ENCODE measurements at places on chromosomes 11 and 22.

DNA sequence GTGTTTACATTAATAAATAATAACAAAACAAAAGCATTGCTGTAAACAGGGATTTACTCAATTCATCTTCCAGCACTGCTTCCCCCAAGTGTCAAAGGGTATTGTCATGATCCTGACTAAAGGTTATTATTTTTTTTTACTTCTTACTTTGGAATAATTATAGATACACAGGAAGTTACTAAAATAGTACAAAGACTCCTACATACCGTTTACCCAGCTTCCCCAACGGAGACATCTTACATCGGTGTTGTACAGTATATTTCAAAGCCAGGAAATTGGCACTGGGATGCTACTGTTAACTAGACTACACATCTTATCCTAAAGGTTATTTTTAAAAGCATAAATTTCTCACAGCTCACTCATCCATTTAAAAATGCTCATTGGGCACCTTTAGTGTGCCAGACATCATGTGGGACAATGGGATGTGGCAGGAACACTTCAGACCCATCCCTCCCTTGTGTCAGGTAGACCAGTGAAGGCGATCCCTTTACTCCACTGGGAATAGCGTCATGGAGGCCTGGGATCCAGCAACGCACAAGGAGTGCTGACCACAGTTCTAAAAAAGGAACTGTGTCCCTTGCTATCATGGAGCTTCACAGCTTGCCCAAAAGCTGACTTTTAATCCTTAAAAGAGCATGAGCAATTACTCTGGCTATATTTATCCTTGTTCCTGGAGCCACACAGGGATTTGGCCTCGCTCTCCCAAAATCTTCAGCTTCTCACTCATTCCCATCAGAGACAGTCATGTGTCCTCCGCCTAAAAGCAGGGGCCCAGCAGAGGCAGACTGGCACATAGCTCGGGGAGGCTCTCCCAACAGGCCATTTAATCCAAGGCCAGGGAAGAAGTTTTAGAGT, 3.1 kb upstream of the IRAG1 start:
- DNase-seq = no peak

DNA sequence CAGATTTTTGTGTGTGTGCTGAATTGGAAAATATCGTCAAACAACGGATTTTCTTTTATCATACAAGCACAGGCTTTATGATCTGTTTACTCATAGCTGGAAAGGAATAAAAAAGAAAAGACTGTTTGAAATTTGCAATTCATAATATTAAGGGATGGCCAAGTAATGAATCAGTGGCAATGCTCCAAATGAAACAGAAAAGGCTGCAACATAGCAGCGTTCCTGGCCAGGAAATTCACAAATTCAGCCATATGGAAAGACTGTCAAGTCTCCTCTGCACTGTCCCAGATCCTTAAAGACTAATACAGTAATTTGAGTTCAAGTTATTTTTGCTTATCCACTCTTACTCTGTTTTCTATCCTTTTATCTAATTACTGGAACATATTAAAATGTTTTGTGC, 98.2 kb downstream of the MSANTD4 start:
- no peak for DNase-seq

DNA sequence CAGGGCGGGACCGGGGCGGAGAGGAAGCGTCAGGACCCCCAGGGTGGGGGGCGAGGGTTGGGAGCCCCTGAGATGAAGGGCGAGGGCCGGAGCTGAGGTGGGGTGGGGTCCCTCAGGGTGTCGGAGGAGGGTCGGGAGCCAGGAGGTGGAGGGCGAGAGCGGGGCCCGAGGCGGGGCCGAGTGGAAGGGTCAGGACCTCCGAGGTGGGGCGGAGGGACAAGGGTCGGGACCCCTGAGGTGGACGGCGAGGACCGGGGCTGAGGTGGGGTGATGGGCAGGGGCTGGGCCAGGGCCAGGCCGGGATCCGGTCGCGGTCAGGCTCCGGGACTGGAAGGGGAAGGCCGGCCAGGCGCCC, 409 bp downstream of the SMC1B start:
- no peak for DNase-seq

GRCh38 chr22:40019100-40019499, 24.3 kb downstream of the FAM83F start:
- DNase-seq = no peak

GRCh38 chr22:39493759-39494158, 8.3 kb upstream of the MIEF1 start:
- DNase-seq = no peak

DNA sequence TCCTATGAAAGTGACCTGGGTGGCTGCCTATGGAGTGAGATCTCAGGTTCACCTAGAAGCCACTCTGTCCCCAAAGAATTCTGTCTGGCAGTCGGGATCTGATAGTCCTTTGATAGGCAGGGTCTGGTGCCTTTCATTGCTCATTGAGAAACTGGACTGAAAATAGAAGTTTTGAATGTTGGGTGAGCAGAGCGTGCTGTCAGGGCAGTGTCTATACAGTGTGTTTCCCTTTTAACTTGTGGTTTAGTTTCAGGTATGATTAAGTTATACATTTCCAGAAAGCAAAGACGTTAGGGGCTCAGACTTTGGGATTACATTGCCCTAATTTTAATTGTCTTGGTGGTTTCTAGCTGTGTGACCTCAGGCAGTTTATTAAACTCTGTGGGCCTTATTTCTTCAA, 111.3 kb upstream of the PAX6 start:
- no peak for DNase-seq

GRCh38 chr11:2464451-2465165, 19.8 kb downstream of the KCNQ1 start:
- no peak for DNase-seq

DNA sequence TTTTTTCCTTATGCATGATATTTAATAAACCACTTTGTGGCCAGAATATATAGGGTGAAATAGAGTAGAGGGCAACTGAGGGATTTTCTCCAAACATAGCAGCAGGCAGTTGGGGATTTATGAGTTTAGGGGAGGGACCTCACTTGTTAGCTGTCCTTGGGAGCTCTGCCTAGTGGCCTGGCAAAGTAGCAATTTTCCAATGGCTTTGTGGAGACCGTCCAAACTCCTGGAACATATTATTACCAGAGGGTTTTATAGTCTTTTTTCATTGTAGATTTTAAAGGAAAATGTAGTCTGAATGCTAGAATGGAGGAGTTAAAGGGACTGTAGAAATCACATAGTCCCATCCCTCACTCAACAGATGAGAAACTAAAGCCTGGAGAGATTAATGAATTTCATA, 32.3 kb downstream of the AMOTL1 start:
- no peak for DNase-seq

DNA sequence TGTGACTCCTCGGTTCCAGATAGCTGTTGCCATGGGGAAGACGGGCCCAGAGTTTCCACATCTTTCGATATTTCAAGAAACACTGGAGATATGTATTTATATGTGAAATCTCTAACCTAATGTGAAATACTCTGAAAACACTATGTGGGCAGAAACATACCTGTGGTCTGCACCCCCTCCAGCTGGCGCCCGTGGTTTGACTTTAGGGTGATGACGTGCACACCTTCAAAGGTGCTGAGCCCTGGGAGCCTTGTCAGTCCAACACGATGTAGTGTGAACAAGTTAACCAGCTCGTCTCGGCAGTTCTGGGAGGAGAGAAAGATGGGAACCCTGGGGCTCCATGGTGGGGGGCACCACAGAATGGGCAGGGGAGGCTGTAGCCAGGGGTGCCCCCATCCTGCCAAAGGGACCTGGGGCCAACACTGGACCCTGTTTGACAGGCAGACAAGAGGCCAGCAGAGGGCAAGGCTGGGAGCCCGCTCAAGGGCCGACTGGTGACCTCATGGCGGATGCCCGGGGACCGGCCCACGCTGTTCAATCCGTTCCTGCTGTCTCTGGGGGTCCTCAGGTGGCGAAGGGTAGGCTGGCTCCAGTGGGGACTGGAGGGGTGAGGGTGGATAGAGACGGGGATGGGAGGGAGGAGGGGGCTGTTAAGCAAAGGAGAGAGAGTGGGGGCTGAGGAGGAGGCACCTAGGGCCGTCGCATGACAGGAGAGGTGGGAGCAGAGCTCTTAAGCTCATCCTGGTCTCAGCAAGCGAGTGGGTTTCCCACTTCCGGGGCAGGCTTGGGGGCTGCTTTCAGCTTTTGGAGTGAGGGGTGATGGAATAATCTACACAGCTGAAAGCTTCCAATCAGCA, 43.8 kb downstream of the TRIOBP start:
- no peak for DNase-seq

- no peak for DNase-seq
Observed at GRCh38 chr11:73203790-73204189, 14.3 kb upstream of the P2RY2 start.

DNA sequence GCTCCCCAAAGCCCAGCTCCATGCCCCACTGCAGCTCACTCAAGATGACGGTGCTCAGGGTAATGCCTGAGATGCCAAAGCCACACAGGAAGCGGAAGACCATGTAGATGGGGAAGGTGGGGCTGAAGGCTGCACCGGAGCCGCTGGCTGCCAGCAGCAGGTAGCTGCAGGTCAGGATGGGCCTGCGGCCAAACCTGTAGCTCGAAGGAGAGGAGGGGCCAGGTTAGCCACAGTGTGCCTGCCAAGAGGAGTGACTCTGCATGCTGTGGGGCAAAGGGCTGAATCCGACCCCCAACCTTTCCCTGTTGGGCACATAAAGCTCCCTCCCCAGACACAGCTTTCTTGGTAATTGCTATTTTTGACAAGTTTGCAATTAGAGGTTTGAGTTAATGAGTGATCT, 14.9 kb upstream of the SLC22A6 start:
- no peak for DNase-seq

DNA sequence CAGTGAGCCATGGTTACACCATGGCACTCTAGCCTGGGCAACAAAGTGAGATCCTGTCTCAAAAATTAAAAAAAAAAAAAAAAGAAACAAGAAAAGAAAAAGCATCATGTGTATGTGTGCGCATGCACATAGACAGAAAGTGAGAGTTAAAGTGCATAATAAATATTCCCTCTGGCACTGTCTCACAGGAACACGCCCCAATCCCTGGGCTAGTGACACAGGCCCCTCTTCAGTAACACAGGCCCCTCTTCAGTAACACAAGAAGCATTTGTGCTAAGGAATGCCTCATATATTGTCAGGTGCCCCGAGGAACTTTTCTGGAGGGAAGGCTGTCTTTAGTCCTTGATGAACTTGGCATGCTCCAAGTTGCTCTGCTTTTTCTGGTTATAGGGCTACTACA, 57.5 kb downstream of the RPL27A start:
- DNase-seq = no peak
